Stimulated activated naive CD8-positive, alpha-beta T cell treated with anti-CD3 and anti-CD28 coated beads, Interleukin-15, Interleukin-2, amounts not matched to agents 100 U/mL and 50 U/mL, for 24 hours (primary cell): ENCODE measurements at places on chromosomes 4 and X.

DNA sequence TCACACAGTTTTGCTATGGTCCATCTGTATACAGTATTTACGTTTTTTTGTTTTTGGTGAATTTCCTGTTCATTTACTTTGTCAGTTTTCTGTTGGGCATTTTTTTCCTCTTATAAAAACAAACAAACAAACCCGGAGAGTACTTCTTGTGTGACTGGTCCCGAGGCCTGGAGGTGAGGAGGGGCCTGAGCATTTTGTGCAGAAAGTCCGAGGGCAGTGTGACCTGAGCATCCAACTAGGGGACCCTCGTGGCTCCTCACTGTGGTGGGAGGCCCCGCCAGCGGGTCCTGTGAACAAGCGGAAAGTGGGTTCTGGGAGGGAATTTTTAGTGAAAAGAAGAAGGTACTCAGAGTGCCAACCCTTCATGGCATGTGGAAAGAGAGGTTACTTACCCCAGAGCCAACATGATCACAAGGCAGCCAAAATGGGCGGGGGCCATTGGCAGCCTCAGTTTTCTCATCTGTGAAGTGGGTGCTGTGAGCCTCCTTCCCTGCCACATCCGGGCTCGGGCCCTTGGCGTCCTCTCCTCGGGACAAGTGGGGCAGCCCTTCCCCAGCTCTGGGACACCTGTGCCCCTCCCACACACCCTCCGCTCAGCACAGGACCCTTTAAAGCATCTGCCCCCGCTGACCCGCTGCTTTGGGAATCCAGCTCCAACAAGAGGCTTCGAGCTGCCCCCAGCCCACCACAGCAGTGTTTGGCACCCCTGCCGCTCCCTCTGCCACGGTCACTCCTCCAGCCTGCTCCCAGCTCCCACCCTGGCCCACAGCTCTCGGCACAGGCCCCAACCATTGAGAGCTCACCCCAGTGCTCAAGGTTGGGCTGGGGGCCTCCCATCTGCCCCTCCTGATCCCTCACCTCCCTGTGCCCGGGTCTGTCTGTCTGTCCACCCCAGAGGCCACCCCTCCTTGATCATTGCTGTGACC lies 22.8 kb upstream of the GPR78 start:
- DNase-seq: no peak

DNA sequence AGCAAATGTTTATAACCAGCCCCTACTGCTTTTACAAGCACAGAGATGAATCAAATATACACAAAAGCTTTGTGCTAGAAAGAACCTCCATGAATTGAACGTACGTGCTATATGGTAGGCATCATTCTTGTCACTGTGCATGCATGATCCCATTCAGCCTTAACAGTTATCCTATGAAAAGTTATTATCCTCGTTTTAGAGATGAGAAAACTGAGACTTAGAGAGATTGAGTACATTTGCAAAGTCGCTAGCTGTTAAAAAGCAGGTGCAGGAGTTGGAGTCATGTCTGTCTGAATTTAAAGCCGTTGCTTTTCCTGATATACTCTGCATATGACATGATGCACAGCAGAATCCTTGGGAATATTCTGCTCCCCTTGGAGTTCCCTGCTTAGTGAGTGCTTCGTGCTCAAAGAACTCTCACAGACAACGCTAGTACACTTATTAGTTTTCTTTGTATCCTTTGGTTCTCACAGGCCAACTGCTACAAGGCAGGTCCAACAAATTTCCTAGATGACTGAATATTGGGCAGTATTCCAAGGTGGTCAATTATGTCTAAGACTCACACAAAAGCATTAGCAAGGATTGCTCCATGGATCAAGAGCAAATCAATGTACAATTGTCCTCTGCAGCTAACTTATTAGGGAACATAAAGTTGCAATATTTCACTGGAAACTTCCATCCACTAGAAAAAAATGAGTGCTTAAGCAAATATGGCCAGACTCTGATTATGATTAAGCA lies 42.8 kb upstream of the TRIM2 start:
- DNase-seq: no peak

- DNase-seq: no peak
Observed at GRCh38 chr4:22787753-22788375, 95.1 kb downstream of the GBA3 start.

DNA sequence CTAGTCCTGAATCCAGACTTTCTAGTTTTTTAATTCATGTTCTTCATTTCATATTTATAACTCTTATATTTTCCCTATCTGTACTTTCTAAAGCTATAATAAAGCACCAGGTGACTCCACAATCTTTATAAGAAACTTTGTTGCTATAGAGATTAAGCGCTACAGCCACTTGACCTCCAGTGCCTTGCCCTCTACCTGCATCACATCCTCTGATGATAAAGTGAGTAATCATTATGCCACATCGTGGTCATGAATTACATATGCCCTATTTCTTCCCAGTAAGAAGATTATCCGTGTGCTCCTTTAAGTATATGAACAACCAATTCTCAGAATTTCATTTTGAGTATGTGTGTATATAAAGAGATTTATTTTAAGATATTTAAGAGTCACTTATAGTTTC lies 6.8 kb upstream of the DYNLT3 start:
- no peak for DNase-seq

DNA sequence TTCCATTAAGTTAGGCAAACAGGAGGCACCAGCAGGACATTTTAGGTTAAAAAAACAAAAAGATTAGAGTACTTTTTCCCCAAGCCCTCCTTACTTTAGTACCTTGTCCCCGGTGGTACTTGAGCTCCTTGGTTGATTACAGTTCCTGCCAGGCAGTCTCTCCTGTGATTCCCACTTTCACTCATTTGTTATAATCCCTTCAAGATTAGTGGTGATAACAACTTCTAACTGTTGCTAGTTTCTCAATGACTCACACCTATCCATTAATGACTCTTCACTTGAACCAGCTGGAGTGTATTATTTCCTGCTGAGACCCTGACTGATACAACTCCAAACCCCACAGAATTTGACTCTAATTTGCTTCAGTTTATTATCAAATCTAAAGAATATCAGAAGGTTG lies 765.0 kb upstream of the DIAPH2 start:
- DNase-seq: no peak

DNA sequence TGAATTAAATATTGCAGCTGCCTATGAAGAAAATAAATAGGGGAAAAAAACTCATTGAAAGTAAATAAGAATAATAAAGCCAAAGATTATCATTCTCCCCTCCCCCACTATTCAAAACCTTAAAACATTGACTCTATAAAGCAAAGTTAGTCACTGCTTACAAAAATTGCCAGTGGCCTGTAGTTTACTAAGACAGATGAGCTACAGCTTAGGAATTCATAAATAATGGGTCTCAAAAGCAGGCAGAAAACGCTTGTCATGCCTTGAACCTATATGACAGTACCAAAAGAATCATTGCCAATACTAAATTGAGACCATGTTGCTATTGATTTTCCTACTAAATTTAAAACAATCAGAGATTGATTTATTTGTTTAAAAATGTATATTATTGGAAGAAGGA lies 78.9 kb downstream of the SLC10A7 start:
- no peak for DNase-seq

DNA sequence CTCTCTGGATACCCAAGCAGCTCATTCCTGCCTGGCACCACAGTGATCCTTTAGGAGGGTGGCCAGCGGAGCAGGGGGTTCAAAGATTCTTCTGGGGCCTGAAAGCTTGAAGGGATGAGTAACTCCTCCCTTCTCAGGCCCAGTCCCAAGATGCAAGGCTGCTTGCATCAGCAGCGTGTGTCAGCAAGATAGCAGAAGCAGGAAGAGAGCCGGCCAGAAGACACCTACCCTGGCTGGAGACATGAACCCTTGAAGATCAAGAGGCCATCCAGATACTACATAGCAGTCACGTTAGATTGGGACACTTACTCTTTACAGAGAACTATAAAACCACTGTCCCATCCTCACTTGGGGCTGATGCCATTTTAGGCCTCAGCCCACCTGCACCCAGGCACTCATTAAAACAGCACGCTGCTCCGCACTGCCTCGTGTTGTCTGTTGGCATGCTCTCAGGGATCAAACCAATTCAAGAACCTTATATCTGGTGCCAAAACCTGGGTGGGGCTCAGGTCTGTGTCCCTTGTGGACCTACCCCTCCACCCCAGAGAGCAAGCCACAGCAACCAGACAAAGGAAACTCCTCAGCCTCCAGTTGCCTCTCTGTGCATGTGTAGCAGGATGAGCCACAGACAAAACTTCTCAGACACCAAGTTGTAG lies 6.5 kb downstream of the UGT2B17 start:
- DNase-seq: no peak

DNA sequence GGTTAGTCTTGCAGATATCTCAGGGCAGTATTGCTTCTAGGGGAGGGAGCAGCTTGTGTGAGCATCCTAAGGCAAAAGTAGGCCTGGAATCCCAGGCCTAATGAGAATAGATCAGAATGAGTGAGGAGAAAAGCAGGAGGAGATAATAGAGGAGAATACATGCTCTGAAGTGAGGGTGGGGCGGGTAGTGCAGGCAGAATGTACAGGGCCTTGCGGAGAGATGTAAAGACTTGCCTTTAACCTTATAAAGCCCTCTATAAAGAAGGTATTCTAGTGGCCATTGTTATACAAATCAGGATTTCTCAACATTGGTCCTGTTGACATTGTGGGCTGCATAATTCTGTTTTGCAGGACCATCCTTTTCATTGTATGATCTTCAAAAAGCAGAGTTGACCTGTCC lies 855.3 kb downstream of the PCDH7 start:
- no peak for DNase-seq

DNA sequence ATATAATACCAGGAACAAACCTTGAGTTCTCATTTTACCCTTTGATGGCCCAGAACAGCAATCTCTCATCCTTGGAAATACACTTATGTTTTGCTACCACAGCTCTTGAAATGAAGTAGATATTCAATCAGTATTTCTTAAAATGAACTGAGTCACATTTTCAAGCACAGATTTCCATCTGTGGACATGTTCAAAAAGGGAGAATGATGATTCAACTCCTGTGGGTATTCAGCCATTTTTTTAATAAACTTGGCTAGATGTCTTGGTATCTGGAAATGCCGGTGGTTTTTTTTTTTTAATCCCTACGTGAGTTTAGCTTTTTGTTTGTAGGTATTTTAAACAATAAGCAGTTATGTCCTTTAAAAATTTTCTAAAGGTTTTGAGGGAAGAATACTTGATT lies 64.2 kb upstream of the TRPC5OS start:
- DNase-seq: no peak

DNA sequence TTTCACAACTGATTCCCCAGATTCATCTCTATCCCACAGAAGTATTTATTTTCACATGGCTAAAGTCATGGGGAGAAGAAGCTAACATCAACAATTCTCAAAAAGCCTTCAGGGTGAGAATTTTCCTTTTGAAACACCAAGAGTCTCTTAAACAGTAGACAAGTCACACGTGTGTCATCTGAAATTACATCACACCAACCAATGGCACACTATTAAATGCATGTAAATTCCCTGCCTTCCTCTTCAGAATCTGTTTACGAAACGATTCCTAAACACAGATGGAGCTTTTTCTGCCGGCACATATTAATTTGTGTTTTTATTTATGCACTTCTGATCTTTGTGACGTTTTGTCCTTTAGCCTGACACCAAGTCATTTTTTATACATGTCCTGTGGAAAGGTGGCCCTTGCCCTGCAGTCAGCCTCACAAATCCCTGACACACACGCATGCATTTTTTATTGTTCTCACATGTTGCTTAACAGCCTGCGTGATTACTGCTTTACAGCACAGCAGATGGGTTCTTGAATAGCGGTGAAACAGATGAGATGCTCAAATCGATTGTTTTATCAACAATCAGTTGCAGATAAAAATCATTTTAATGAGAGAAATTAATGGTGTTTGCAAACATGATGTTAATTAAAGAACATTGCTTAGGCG lies 735.9 kb upstream of the TENM3 start:
- DNase-seq: no peak

DNA sequence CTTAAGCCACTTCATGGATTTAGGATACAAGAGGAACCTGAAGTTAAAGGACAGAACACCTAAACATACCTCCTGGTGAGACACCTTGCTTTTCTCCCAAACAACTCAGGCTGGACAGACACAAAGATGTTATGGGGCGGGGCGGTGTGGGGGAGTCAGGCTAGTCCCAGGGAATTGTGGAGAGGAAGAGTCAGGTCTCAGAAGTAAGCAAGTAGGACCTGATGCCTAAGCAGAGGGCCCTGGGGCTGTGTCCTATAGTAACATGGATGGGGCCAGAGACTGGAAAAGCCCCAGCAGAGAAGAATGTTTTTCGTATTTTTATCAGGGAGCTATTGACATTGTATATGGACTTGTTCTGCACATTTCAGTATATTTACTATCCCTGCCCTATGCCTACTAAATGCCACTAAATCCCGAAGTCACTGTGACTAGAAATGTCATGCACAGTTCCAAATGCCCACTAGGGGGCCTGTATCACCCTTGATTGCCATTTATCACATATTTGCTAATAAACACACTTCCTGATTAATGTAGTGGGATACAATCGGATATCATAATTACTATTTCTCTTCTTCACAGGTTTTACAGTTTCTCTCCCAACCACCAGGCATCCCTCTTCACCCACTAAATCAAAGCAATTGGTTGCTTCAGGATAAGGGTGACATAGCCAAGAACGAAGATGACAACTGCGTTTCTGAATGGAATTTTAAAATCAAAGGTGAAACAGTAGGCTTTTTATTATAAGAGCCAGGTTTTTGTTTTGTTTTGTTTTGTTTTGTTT lies 23.8 kb upstream of the ARHGAP10 start:
- peak; percentile 53 for DNase-seq

- DNase-seq: no peak
Observed at GRCh38 chr4:12296366-12296765, 867.7 kb upstream of the HS3ST1 start.

GRCh38 chrX:87409113-87409841 lies 108.3 kb upstream of the KLHL4 start:
- no peak for DNase-seq

GRCh38 chrX:22043872-22044271 lies 11.7 kb downstream of the PHEX start:
- no peak for DNase-seq

DNA sequence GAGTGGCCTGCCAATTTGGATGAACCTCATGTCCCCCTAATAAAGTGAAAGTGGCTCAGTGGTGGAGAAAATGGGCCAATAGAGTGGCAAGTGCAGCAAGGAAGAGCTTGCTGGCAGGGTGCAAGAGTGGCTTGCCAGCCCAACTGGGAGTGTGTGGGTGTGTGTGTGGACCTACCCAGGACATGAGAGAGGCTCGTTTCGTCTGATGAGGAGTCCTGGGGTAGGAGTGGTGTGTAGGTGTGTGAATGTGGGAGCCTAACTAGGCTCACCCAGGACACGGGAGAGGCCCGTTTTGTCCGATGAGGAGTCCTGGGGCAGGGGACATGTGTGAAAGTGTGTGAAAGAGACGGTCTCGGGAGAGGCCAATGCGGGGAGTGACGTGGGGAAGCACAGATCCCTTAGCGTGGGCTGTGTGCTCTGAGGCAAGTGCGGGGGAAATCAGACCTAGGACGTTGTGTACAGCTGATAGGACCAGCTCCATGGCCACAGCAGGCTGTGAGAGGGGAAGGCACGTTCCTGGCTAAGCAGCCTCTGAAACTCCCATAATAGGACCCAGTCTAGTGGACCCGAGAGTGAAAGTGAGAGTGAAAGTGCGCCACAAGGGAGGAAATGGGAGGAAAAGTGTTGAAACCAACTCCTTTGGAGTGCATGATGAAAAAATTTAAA lies 5.3 kb downstream of the GAGE10 start:
- DNase-seq: no peak
